ENCODE measurements at places on chromosomes 1 and 21.

DNA sequence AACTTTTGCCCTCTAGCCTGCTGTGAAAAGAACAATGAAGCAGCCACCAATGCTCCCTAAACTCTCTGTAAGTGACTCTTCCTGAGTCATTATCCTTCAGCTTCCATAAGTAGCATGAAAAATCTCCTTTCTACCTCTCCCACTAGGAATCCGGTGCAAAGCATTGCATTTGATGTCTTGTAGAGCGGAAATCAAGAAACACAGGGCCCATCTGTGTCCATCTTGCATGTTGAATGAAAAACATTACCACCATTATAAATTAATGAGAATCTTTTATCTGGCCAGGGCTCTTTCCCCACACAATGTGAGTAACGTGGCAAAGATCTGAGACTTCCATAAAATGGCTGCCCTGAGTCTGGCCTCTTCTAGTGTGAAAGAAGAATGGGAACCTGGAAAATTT is 324.4 kb downstream of the ADGRL2 start:
- no peak for DNase-seq

DNA sequence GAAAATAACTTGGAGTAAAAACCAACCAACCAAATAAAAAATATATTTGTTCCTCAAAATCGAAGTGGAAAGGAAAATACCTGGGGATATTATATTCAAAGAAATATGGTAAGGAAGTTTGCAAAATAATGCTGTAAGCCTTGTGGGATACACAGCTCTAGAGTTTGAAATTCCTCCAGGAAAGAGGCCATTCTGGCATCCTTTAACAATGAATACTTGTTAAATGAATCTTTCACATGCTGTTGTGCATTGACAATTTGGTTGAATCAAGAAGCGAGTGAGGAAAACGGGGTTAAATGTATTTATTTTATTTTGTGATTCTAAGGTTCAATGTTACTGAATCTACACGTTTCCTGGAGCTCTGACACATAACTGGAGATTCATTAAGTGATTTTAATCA is 30.5 kb upstream of the NTNG1 start:
- no peak for DNase-seq

GRCh38 chr1:11749203-11749689 is 12.7 kb upstream of the C1orf167 start:
- no peak for DNase-seq

DNA sequence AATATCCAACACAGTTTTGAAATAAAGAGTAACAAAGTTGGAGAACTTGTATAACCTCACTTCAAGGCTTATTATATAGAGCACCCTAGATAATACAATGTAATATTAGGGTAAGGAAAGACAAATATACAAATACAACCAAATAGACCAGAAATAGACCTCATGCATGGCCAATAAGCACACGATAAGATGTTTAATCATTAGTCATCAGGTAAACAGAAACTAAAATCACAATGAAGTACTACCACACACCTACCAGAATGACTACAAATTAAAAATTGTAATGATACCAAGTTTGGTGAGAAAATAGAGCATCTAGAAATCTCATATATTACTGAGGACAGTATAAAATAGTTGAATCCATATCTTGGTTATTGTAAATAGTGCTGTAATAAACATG is 20.3 kb upstream of the CTTNBP2NL start:
- no peak for DNase-seq

- no peak for DNase-seq
Observed at GRCh38 chr1:160618327-160618726, 28.5 kb downstream of the SLAMF1 start.

DNA sequence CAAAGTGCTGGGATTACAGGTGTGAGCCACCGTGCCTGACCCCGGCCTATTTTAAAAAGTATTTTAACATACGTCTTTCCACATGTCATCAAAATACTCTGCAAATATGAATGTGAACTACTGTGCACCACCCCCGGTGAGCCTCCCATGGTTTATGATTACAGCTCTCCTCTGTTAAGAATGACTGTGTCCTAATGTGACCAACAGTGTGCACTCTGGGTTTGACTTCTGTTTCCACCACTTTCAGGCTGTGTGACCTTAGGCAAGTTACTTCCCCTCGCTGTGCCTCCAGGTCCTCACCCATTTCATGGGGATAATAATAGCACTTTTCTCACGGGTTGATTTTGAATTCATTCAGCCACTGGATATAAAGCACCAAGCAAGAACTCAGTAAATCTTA is 14.7 kb downstream of the AMPD2 start:
- no peak for DNase-seq

- DNase-seq, result no peak
Observed at GRCh38 chr21:23021481-23021880, 2023.3 kb downstream of the NCAM2 start.

DNA sequence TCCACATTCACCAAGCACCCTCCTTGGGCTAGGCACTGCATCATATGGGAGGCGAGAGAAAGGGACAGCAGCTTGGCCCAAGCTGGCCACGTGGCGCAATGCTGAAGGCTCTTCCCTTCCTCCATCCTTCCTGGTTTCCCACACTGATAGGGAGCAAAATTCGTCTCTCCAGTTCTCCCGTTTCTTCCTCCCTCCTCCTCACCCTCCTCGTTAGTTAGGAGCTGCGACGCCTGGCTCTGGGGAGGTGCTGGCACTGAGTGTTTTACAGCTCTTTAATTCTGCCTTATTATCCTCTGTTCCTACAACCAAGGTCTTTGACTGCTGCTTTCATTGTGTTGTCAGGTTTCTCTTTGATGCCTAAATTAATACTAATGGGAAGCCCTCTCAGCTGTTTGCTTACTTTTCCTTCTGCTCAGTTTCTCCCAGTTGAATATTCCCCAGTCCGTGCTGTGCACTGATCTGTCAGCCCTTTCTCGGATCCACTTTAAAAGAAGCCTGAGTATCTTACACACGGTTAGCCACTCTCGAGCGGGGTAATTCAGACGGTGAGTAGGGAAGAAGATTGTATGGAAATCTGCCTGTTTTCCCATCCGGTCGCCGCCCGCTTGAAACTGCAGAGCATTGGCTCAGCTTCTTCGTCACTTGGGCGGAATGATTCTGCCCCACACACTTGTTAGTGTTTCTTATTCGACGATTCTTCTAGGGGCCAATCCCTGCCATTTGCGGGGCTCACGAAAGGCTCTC is 56.2 kb upstream of the SMYD2 start:
- no peak for DNase-seq

GRCh38 chr1:222592171-222592570 is 2.4 kb upstream of the TAF1A start:
- no peak for DNase-seq

- DNase-seq, result no peak
Observed at GRCh38 chr1:207933205-207933800, 22.4 kb upstream of the CD34 start.

DNA sequence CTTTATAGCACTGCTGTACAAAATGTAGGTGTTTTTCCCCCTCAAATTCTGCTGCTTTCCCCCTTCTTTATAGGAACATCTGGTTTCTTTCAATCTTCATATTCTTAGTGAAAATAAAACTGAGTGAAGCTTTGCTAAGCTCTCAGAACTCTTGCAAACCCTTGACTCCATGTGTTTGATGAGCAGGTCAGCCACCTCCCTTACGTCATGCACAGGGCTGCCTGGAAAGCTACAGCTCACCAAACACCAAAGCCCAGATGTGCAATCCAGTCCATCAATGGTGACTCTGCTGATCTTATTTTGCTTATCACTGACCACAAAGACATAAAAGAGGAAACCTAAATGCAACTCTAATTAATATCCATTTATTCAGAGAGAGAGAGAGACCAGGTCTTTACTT is 5.5 kb downstream of the CACNA1E start:
- DNase-seq, result no peak

DNA sequence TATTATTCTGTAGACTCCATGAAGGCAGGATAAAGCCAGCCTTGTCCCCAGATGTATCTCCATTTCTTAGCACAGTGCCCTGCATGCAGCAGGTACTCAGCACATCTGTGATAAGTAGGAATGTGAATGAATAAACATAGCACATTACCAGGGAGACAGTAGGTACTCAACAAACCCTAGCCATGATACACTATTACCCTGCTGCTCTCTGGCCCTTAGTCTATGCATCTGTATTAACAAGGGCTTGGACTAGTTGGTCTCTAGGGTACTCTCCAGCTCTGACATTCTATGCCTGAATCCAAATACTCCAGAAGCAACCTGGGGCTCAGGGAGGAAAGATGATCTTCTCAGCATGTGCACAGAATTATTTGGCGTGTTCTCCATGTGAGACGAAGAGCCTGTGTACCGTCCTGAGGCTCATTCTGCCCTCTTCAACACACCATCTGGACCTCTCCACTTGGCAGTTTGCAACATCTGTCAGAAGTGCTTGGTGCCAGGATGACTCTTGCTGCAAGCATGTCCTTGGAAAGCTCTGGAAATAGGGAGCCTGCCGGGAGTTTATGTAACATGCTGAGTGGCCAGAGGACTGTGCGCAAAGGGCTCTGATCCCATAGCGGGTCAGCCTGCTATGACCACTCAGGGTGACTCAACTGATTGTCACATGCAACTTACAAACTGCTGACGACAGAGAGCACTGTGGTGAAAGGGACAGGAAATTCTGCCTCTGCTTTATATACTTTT is 228.2 kb upstream of the USP24 start:
- DNase-seq, result peak; percentile 9

DNA sequence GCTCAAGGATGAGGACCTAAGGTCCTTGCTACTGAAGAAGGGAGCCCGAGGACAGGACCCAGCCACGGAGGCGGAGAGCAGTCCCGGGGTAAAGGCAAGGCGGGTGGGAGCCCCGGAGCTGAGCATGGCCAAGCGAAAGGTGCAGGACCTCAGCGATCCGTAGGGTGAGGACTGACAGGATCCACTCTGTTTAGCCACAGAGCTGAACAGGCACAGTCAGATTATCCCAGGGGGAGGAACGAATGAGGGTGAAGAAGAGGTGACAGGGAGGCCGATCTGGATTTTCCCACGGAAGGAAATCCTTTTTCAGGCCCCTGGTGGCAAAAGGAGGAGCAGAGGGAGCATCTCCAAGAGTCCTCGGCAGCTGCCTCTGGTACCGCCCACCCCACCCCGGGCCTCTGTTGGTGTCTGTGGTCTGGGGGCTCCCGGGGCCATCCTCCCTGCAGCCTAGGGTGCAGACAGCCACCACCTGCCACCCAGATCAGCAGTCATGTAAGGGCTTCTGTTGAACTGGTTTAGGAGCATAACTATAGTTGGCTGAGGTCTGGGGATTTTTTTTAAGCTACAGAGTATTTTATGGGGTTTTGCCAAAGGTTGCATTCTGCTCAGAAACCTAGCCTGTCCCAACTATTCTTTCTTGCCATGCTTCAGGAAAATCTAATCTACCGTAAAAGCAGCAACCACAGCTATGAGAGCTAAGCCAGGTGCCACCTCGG is 32.3 kb upstream of the LBR start:
- DNase-seq, result no peak

GRCh38 chr1:191839891-191840290 is 318.4 kb upstream of the RGS18 start:
- DNase-seq, result no peak

DNA sequence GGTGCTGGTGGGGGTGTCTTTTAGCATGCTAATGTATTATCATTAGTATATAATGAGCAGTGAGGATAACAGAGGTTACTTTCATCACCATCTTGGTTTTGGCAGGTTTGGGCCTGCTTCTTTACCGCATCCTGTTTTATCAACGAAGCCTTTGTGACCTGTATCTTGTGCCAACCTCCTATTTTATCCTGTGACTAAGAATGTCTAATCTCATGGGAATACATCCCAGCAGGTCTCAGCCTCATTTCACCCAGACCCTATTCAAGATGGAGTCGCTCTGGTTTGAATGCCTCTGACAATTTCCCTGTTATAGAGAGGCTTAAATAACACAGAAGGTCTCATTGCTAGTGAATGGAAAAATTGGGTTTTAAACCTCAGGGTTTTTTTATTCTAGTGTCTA is 300.8 kb upstream of the PROX1 start:
- DNase-seq, result no peak

GRCh38 chr1:23114424-23115079 is 54.1 kb downstream of the LUZP1 start:
- DNase-seq, result no peak

DNA sequence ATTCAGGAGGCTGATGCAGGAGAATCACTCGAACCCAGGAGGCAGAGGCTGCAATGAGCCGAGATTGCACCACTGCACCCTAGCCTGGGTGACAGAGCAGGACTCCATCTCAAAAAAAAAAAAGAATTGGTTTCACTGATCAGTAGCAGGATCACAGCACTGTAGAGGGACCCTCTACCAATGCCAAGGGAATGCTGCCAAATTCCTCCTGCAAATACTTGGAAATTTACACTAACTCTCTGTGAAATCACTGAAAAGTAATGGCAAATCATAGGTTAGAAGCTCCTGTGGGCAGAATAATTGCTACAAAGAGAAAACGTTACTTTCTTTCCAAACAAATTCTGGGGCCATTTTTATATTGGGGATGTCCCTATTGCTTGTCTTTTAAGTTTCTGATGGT is 6.7 kb upstream of the GPR25 start:
- DNase-seq, result no peak

- peak; percentile 34 for DNase-seq
Observed at GRCh38 chr1:22665752-22666151, 12.7 kb downstream of the C1QB start.

DNA sequence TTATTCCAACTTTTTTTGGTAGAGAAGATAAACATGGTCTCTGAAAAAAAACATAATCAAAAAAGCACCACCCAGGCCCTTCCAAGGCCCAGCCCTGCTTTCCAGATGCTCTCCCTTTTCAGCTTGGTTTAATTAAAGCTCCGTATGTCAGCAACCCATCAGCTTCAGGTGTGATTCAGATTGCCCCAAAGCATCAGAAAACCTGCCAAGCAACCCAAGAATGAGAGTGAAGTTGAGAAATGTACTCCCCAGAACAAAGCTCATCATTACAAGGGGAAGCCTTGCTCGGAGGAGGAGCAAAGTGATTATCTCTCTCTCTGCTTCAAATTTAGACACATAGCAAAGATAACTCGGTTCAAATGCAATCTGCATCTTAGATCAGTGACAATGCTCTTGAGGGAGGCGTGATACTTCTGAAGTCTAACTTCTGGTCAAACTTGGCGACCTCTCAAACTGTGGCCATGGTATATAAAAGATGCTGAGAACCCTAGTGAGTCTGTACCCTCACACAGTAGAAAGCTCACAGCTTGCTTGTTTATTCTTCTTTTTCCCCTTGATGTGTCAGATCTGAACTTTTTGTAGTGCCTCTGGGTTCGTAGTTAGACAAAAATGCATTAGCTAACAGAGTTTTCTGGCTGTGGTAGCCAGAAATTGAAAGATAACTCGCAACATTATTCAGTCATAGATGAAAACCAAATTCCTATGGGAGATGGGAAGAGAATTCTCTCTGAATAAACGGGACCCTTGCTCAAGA is 63.3 kb upstream of the ZC3H11B start:
- no peak for DNase-seq

DNA sequence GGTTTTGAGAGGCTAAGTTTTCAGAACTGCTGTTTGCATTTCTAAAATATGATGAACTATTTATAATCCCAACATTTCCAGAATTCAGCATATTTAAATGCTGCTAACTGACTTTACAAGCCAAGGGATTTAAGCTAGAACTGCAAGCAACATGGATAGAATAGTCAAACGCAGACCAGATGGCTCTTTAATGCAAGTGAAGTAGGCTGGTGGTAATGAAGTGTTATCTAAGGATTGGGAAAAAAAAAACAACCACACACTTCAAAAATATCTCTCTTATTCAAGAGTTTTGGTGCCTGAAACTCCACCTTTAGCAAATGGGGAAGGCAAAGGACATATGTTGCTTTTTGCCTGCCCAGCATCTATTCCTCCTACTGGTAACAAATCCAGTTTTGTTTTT is 20.9 kb upstream of the SSX2IP start:
- DNase-seq, result no peak

Measured in HTR-8/SVneo (cell line).